ENCODE measurements at places on chromosomes 2 and 18.

- no peaks in the 10 kb centered on the region for H3K27me3 ChIP-seq
- no peak for DNase-seq
- H3K4me3 ChIP-seq = no peak overlapping the region
- no peak overlapping the region for H3K27ac ChIP-seq
- no peaks in the 10 kb centered on the region for H3K4me1 ChIP-seq
These were observed 148.7 kb downstream of the TFCP2L1 start for GRCh38 chr2:121136323-121136722.

- H3K36me3 ChIP-seq = no peaks in the 10 kb centered on the region
- no peak overlapping the region for H3K27ac ChIP-seq
- H3K4me3 ChIP-seq = no peak overlapping the region
- H3K27me3 ChIP-seq = no peaks in the 10 kb centered on the region
- H3K4me1 ChIP-seq = no peaks in the 10 kb centered on the region
These were observed 28.9 kb upstream of the TMEM214 start for GRCh38 chr2:27003857-27004256.

GRCh38 chr2:181461056-181461997, 4.1 kb downstream of the ITGA4 start:
- H3K4me1 ChIP-seq = peaks cover 3% of the 10 kb centered on the region
- no peak overlapping the region for H3K27ac ChIP-seq
- H3K36me3 ChIP-seq = no peaks in the 10 kb centered on the region
- no peaks in the 10 kb centered on the region for H3K27me3 ChIP-seq
- no peak for DNase-seq

DNA sequence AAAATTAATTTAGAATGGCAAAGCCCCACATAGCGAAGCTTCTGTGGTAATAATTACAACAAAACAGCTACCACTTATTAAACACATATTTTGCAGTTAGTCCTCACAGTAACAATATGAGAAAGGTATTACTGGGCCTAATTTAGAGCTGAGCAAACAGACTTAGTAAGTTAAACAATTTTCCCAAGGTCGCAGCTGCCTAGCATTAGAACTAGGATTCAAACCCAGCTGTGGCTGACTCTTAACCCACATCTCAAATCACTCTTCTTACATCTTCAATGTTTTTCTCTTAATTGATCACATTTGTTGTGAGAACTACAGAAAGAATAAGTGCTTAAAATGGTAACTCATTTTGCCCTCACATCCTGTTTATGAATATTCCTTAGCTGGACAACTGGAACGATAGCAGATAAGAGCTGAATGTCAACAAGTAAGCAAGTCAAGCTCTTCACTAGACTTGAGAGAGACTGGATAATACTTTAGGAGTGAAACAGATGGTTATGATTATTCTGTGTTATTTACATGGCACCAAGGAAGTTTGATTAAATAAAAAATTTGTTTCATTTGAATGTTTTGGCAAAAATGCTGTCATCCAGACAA, 59.4 kb upstream of the TMEM17 start:
- H3K4me1 ChIP-seq = no peaks in the 10 kb centered on the region
- no peak for DNase-seq
- no peaks in the 10 kb centered on the region for H3K27me3 ChIP-seq

DNA sequence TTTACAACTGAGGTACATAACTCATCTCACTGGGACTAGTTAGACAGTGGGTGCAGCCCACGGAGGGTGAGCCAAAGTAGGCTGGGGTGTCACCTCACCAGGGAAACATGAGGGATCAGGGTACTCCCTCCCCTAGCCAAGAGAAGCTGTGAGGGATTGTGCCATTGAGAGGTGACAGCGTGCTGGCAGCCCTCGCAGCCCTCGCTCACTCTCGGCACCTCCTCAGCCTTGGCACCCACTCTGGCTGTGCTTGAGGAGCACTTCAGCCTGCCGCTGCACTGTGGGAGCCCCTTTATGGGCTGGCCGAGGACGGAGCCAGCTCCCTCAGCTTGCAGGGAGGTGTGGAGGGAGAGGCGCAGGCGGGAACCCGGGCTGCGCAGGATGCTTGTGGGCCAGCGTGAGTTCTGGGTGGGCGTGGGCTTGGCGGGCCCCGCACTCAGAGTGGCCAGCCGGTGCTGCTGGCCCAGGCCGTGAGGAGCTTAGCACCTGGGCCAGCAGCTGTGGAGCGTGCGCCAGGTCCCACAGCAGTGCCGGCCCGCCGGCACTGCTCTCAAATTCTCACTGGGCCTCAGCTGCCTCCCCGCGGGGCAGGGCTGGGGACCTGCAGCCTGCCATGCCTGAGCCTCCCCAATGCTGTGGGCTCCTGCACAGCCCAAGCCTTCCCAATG, 44.5 kb upstream of the FAM110C start:
- H3K4me1 ChIP-seq = no peaks in the 10 kb centered on the region
- H3K27me3 ChIP-seq = no peaks in the 10 kb centered on the region
- no peak overlapping the region for H3K4me3 ChIP-seq
- H3K27ac ChIP-seq = no peak overlapping the region
- no peaks in the 10 kb centered on the region for H3K36me3 ChIP-seq
